ENCODE measurements at places on chromosomes 1 and 21.

DNA sequence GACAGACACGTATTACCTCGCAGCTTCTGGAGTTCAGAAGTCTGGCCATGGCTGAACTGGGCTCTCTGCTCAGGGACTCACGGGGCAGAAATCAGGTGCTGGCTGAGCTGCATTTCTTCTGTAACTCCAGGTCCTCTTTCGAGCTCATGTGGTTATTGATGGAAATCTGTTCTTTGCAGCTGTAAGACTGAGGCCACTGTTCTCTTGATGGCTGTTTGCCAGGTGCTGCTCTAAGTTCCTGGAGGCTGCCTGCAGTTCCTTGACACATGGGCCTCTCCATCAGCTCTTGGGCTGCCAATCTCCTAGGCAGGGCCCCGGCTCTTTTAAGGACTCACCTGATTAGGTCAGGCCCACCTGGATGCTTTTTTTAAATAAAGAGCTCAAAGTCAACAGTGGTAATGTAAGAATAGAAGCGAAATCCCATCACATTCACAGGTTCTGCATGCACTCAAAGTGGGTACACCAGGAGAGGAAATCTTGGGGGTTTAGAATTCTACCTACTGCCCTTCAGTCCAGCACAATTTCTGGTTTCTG is 139.1 kb downstream of the KAZN start:
- no peak for DNase-seq

- DNase-seq, result no peak
These were observed 812 bp upstream of the ARF1 start for GRCh38 chr1:228081578-228082213.

DNA sequence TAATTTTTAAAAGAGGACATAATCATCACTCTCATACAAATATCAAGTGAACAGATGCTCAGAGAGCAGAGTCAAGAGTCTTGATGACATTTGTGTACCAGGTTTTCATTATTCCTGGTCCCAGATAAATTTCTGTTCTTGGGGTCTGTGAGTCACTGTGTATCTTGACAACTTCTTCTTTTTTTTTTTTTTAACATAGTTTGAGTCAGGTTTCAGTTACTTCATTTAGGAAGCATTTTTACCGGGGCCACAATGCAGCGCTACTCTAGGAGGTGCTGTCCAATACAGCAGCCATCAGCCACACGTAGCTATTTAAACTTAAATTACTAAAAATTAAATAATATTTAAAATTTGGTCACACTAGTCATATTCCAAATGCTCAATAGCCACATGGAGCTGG is 188.1 kb upstream of the SAMSN1 start:
- no peak for DNase-seq

DNA sequence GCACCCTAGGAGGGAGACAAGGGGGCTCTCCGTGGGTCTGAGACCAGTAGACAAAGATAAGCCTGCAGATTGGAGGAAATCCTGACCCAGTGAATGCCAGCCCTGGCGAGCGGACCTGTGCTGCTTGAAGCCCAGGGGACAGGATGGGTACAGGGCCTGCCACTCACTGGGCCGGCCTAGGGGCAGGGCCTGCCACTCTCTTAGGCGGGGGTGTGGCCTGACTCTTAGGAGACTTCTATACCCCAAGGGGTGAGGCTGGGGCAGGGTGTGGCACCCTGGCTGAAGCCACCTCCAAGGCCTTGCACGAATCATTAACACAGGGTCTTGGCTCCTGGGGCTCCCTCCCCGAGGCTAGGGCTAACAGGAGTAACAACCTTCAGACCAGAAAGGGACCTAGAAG is 30.7 kb downstream of the TRIM62 start:
- no peak for DNase-seq

DNA sequence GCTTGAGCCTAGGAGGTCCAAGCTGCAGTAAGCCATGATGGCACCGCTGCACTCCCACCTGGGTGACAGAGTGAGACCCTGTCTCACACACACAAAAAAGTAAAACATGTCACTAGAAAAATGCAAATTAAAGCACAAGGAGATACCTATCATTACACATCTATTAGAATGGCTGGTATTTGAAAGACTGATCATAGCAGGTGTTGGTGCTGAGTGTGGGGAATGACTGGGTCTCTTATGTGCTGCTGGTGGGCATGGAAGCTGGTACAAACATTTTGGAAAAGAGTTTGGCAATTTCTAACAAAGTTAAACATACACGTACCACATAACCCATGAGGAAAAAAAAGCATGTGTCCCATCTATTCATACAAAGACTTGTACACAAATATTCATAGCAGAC is 142.1 kb upstream of the ZBTB40 start:
- DNase-seq, result no peak

- DNase-seq, result no peak
These were observed 165.5 kb upstream of the NR5A2 start for GRCh38 chr1:199862047-199862446.

- DNase-seq, result no peak
These were observed 40.1 kb upstream of the ERG start for GRCh38 chr21:38538353-38538752.

GRCh38 chr1:151541752-151542151 is 1.6 kb downstream of the TUFT1 start:
- DNase-seq, result no peak

GRCh38 chr1:230308039-230308438 is 118.1 kb downstream of the PGBD5 start:
- no peak for DNase-seq

- DNase-seq, result peak; percentile 4
These were observed 742 bp downstream of the ARTN start for GRCh38 chr1:43934101-43934985.

DNA sequence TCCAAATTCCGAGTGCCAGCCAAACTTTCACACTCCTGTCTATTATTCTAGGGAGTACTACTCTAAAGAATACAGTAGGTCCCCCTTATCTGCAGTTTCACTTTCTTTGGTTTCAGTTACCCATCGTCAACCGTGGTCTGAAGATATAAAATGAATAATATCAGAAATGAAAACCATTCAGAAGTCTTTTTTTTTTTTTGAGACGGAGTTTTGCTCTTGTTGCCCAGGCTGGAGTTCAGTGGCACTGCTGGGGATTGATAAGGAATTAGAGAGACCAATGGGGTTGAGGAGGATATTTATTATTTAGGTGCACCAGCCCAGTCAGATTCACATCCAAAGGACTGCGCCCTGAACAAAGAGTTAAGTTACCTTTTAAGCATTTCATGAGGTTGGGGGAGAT is 52.9 kb upstream of the SRSF10 start:
- DNase-seq, result no peak

DNA sequence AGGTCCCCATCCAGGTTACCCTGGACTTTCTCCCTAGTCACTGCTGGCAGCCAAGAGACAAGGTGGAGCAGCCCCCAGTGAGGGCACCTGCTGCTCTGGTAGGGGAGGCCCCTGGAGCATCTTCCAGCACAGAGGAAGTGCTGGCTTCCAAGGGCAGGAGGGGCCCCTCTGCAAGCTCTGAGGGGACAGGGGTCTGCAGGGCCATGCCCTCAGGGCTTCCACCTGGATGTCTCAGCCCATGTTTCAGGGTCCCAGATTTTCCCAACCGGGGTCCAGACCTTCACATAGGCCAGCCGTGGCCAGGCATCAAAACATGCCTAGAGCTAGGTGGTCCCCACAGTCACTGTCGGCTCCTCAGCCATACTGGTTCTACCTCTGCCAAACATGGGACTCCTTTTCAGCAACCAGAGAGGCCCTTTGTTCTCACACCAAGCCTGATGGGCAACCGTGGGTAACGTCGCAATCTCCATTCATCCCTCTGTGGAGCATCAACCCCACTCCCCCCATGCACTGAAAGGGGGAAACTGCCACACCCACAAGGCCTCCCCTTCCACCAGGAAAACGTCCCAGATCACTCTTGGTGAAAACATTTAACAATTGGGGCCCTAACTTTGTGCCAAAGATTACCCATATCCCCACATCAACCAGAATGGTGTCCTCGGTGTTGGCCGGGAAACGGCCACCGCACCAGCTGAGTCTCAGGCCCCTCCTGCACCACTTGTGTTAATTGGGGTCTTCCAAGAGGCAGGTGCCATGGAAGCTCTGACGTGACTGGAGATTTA is 1.9 kb upstream of the COL6A2 start:
- no peak for DNase-seq

GRCh38 chr1:27192039-27192529 is 37.2 kb upstream of the SLC9A1 start:
- no peak for DNase-seq

DNA sequence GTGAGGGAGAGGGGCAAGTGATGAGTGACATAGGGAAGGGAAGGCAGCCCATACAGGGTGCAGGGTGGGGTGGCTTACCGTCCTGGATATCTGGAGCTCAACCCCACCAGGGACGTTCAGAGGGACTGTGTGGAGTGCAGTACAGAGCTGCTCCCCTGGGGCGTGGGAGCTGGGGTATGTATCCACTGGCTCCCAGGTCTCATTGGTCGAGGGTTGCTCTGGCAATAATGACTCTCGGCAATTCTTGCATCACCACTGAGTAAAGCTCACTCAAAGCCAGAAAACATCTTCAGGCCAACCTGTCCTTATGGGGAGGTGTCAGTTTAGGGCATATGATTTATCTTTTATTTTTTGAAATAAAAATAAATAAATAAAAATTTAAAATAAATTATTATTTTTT is 43.2 kb upstream of the RUNX3 start:
- DNase-seq, result no peak

DNA sequence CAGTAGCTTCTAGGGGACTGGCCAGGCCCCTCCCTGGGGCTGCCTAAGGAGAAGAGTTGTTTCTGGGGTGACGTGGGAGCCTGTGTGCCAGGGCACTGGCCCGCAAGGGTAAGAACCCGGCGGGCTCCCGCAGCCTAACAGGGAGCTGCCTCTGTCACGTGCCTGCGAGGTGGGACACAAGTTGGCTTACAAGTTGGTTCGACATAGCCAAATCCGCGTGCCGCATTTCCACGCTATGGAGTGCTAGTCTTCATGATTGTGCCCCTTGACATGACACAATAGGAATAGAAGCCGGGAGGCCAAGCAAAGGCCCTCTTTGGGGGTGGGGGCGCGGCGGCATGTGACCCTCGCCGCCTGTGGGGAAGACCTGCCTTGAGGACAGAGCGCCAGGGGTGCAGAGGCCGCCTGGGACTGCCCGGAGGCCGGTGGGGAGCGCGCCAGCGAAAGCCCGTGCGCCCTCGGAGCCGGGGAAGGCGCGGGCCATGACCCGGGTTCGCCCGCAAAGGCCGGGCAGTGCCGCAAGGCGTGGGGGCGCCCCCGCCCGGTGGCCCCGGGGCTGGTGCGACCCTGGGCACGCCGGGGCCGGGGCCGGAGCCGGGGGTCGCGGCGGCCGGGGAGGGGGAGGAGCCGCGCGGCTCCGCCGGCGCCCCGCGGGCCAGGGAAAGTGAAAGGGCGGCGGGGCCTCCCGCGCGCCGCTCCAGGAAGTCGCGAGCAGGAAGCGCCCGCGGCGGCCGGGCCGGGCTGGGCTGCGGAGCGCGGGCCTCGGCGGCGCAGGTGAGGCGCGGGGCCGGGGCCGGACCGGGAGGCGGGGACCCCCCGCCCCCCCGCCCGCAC is at the start of gene SLC37A1:
Gene SLC37A1, plus strand, starts transcription at position 702 of the 834 bp plus-strand sequence. CDS start 4,603 bp downstream, outside the sequence.
- no peak for DNase-seq

GRCh38 chr1:181099152-181100014 is 10.9 kb downstream of the IER5 start:
- DNase-seq, result no peak

DNA sequence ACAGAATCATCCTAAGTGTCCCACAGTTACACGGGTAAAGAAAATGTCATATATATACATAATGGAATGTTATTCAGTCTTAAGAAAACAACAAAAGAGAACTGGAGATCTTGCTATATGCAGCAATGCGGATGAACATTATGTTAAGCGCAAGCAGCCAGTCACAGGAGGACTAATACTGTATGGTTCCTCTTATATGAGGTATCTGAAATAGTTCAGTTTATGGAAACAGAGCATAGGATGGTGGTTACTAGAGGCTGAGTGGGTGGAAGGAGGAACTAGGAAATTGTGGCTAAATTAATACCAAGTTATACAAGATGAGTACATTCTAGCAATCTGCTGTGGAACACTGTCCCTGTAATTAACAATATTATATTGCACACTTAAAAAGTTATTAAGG is 834.3 kb downstream of the KCNT2 start:
- DNase-seq, result no peak

DNA sequence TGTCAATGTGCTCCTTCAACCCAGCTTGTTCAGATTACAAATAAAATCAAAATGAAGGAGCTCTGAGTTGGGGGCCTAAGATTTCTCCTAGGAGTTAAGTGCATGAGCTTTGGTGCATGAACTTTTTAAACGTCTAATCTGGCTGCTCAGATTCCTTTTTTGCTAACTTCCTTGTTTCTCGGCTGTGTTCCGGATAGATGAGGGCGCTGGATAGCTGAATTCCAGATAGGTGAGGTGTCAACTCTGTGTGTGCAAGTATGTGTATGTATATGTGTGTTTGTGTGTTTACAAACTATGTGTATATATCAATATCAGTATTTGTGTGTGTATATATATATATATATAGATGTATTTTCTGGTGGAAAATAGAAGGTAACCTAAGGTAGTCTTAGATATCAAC is 37.5 kb upstream of the RCAN3 start:
- DNase-seq, result no peak

DNA sequence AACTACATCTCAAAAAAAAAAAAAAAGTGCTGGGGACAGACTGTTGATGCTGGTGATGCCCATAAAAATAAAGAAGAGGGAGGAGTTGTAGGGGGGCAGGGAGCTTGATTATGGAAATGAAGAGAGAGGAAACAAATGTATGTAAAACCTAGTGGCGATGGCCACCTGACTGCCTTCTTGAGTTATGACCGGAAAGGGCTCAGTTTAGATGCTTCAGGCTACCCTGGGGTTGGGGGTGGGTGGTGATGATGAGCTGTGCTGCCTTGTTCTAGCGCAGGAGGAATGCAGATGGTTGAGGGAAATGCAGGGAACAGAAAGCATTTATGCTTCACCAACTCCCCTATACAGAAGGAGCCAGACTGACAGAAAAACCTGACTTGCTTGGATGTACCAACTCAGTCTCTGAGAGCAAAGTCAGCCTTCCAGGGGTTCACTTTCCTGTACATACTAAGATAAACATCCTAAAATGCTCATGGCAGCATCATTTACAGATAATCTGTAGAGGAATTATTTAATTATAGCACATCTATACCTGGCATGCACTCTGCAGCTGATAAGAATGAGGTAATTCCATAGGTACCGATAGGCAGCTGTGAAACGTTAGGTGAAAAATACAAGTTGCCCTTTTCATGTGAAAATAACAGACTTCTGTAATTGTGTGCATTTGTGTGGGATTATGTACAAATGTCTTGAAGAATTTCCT is 8.0 kb upstream of the BCAR3 start:
- DNase-seq, result no peak

DNA sequence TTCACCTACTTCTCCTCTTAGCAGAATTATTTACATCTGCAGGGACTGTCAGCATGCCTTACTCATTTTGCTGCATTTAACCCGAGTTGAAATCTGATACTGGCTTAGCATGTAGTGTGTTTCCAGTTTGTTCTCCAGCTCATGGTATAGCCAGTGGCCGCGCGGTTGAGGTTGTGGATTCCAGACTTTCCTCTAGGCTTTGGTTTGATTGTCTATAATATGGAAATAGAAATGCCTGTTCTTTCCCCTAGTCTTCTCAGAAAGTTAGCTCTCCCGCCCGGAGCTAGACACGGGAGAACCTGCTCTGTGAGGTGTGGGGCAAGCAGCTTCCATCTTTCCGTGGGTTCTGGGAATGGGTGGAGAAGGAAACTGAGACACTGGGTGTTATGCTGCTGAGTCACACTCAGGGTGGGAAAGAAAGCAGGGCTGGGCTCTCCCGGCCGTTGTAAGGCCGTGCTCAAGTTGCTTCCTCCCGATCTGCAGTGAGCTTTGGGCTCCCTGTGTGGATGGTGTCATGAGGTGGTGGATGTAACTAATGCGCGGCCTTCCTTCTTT is 206.8 kb upstream of the TMEM51 start:
- DNase-seq, result no peak
